Kidney (tissue), 22 donors: ENCODE measurements at places on chromosomes 3 and 15.
A peak's percentile ranks its signal among the peaks of the same experiment; 100 is the strongest.

- DNase-seq: no peak
Observed at GRCh38 chr3:133983126-133983525, 46.6 kb downstream of the SLCO2A1 start.

DNA sequence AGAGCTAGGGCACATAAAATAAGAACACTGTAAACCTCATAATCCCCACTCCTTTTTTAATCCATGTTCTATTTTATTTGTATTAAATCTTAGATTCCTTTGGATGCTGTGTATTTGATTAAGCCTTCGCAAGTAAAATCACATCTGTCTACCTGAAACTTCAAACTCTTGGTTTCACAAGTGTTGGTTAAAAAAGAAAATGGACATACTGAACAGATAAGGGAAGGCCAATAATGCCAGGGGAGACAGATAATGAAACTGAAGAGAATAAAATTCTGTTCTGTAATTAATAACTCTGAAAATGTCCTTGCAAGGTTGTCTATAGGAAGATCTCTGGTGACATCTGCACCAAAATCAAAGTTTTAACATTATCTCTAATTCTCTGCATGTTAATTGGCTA, 114.2 kb downstream of the ULK4 start:
- DNase-seq: no peak

DNA sequence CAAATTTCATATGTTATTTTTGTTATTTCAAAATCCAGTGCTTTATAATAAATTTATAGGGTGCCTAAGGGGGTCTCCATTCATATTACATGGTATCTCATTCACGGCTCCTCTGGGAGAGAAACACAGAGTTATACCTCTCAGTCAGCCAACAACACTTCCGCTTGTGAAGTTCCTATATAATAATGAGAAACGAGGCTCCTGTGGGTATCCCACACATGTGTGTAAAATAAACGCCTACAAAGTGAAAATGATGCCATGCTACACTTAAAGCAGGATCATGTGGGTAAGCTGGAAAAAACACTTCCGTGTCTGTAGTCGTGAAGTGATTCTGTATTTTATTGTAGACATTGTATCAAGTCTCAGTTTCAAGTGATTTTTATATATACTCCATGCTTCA, 218.8 kb upstream of the ICE2 start:
- no peak for DNase-seq

DNA sequence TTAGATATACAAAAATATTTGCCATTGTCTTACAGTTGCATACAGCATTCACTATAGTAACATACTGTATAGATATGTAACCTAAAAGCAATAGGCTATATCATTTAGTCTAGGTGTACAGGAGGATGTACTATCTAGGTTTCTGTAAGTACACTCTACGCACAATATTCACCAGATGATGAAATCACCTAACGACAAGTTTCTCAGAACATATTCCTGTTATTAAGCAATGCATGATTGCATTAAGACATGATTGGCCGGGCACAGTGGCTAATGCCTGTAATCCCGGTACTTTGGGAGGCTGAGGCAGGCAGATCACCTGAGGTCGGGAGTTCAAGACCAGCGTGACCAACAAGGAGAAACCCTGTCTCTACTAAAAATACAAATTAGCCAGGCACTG, 14.5 kb upstream of the PRKCI start:
- DNase-seq: no peak

DNA sequence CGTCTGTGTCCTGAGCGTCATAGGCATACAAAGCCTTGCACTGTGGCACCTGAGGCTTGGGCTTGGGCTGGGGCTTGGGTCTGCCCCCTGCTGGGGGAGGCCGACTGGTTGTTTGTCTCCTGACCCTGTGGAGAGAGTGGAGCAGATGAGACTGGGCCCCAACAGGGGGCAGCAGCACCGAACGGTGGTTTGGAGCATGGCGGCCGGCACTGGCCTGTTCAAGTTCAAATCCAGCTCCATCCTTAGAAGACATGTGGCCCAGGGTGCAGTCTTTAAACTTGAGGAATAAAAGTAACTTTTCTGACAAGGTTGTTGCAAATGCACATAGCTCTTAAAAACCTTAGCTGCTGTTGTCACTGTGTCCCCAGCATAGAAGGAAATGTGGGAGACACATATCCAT, 33.3 kb downstream of the CCNB2 start:
- peak; percentile 16 for DNase-seq
